Transverse colon (tissue), 4 donors: ENCODE measurements at places on chromosomes 7 and 10. TPM values are rescaled to one million over a fixed set of nuclear protein-coding genes. Genes with fewer than 3 reads are reported as not detected.

- no peak overlapping the region for H3K4me3 ChIP-seq
- H3K27ac ChIP-seq: no peak overlapping the region
- no peaks in the 10 kb centered on the region for H3K4me1 ChIP-seq
- H3K27me3 ChIP-seq: no peaks in the 10 kb centered on the region
- H3K36me3 ChIP-seq: no peaks in the 10 kb centered on the region
- DNase-seq: no peak
Measured at GRCh38 chr7:147332988-147333387, 1216.4 kb downstream of the CNTNAP2 start.

- H3K4me1 ChIP-seq: no peaks in the 10 kb centered on the region
- no peaks in the 10 kb centered on the region for H3K36me3 ChIP-seq
- H3K27me3 ChIP-seq: no peaks in the 10 kb centered on the region
- no peak overlapping the region for H3K4me3 ChIP-seq
Measured at GRCh38 chr10:62900829-62901571, 84.8 kb upstream of the EGR2 start.

The SLC26A5 gene
- 0.32 TPM for total RNA-seq

DNA sequence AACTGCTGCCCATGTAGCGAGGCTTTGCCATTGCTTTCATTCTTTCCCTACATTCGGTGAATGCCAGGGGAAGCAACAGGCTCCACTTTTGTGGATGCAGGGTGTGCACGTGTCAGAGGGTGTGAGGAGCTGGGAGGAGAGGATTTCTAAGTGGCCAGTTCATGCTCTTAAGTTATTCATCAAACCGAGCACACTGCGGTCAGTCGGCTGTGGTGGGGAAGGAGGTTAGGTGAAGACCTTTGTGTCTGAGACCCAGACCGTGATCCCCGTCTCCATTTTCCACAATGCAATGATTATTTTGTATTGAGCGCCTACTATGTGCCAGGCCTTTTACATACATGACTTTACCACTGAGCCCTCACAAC is 438.6 kb upstream of the GALNT17 start:
- H3K4me1 ChIP-seq: peaks cover 2% of the 10 kb centered on the region
- no peak for DNase-seq
- peak overlapping the region; percentile 92 for H3K27ac ChIP-seq
- H3K27me3 ChIP-seq: peaks cover 16% of the 10 kb centered on the region
